T-helper 17 cell (primary cell): ENCODE measurements at places on chromosomes 13 and 19. TPM values are rescaled to one million over a fixed set of nuclear protein-coding genes. Genes with fewer than 3 reads are reported as not detected.
A peak's percentile ranks its signal among the peaks of the same experiment; 100 is the strongest.

DNA sequence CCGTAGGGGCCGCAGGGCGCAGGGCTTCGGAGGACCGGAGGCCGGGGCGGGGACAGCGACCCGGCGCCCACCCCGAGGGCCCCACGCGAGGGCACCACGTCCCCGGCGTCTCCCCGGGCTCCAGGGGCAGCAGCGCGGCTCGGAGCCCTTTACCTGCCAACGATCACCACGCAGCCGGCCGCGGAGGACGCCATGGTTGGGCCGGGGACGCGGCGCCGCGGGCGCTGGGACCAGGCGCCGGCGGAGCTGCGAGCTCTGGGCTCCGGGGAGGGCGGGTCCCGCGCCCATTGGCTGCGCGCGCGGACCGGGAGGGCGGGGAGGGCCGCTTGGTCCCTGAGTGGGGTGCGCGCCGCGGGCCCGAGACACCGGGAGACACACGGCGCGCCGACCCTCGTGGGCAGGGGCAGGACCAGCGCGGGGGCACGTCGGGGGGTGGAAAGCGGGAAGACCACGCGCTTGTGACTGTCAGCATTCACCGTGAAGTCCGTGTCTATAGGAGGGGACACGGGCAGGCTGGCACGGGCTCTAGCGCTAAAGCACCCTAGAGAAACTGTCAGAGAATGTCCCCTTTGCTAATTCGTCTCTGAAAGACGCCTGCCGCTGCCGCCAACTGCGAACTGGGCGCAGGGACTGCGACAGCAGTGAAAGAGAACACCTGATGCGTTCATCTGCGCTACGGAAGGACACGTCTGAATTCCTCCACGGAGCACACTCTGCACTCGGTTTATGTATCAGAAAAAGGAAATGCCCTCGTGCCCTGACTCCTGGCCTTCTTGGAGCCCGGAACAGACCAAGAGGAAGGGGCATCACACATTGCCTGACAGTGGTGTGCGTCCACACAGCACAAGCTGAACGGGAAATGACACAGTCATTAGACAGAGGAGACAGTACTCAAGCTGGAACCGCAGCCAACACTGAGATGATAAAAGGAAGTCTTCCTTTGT is at the start of gene CRYL1:
Gene CRYL1, minus strand, starts transcription at position 257 of the 944 bp plus-strand sequence. Its CDS starts 63 bp downstream, at position 194.
- peak within 1 kb of the TSS; percentile 92 for H3K27ac ChIP-seq
- H3K4me1 ChIP-seq: peaks cover 20% of the 10 kb centered on the region
- peaks cover 2% of the 10 kb centered on the region for H3K36me3 ChIP-seq
- no peaks in the 10 kb centered on the region for H3K27me3 ChIP-seq

- H3K27ac ChIP-seq: no peak overlapping the region
- no peak overlapping the region for H3K4me3 ChIP-seq
- no peaks in the 10 kb centered on the region for H3K27me3 ChIP-seq
- no peaks in the 10 kb centered on the region for H3K36me3 ChIP-seq
Observed at GRCh38 chr13:59790626-59791025, 373.1 kb downstream of the DIAPH3 start.

- no peaks in the 10 kb centered on the region for H3K27me3 ChIP-seq
- H3K4me1 ChIP-seq: peaks cover 54% of the 10 kb centered on the region
- peak overlapping the region; percentile 94 for H3K4me3 ChIP-seq
- H3K36me3 ChIP-seq: peaks cover 19% of the 10 kb centered on the region
- DNase-seq: peak; percentile 83
Observed at GRCh38 chr19:39411832-39412099, 703 bp upstream of the PLEKHG2 start.

- no peak for DNase-seq
- no peak overlapping the region for H3K27ac ChIP-seq
- H3K36me3 ChIP-seq: no peaks in the 10 kb centered on the region
- no peak overlapping the region for H3K4me3 ChIP-seq
- no peaks in the 10 kb centered on the region for H3K27me3 ChIP-seq
Observed at GRCh38 chr13:105848494-105848893, 687.0 kb downstream of the EFNB2 start.

DNA sequence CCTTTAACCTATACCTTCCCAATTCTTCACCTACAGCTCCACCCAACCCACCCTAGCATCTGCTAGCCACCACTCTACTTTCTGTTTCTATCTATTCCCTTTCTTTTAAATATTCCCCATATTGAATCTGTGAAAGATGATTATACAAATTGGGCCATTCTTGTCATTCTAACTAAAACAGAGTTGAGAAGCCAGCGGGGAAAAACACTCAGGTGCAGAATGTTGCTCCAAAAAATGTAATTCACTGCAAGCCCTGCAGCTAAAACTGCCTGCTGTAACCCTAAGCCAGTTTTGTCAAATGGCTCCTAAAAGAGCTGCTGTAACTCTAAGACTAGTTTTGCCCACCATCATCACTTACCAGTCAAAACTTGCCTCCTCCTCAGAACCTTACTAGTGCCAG is 1468.6 kb upstream of the MIR17HG start:
- no peak overlapping the region for H3K4me3 ChIP-seq
- no peak for DNase-seq
- H3K4me1 ChIP-seq: no peaks in the 10 kb centered on the region
- no peaks in the 10 kb centered on the region for H3K36me3 ChIP-seq
- no peak overlapping the region for H3K27ac ChIP-seq

- no peak for DNase-seq
- H3K36me3 ChIP-seq: peaks cover 3% of the 10 kb centered on the region
- peaks cover 13% of the 10 kb centered on the region for H3K4me1 ChIP-seq
- H3K27me3 ChIP-seq: peaks cover 30% of the 10 kb centered on the region
- no peak overlapping the region for H3K27ac ChIP-seq
- H3K4me3 ChIP-seq: no peak overlapping the region
Observed at GRCh38 chr19:39670998-39671397, 15.3 kb downstream of the LGALS16 start.

DNA sequence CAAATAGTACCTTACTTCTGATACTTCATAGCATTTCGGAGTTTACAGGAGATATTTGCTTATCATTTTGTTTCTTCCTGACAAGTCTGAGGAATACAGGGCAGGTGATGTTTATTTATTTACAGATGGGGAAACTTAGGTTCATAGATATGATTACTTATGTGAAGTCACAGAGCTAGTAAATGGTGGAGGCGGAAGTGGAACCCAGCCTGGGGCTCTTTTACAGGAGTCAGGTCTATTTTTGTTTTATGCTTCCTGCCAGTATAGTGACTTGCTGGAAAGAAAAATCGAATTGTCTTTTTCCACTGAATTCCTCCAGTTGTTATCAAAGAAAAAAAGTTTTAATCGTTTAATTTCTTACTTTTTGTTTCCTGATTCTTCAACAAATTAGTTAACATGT is 66.5 kb downstream of the DGKH start:
- peaks cover 3% of the 10 kb centered on the region for H3K36me3 ChIP-seq
- no peak overlapping the region for H3K4me3 ChIP-seq
- H3K4me1 ChIP-seq: peaks cover 16% of the 10 kb centered on the region
- H3K27me3 ChIP-seq: no peaks in the 10 kb centered on the region
- no peak for DNase-seq

DNA sequence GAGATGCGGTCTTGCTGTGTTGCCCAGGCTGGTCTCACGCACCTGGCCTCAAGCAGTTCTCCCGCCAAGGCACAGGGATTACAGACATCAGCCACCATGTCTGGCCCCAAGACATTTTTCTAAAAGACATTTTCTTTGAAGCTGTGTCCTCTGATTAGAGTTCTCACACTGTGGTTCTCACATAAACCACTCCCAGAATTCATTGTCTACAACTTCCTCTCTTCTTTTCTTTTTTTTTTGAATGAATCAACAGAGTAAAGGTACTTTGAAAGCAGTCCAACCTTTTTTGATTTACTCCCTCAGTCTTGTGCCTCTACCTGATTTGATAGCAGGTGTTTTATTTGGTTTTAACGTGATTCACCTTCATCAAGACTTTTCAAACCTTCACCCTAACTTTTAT is 14.3 kb upstream of the SHD start:
- H3K4me3 ChIP-seq: no peak overlapping the region
- H3K27ac ChIP-seq: peak overlapping the region; percentile 81
- no peak for DNase-seq
- H3K36me3 ChIP-seq: peaks cover 6% of the 10 kb centered on the region
- no peaks in the 10 kb centered on the region for H3K27me3 ChIP-seq

DNA sequence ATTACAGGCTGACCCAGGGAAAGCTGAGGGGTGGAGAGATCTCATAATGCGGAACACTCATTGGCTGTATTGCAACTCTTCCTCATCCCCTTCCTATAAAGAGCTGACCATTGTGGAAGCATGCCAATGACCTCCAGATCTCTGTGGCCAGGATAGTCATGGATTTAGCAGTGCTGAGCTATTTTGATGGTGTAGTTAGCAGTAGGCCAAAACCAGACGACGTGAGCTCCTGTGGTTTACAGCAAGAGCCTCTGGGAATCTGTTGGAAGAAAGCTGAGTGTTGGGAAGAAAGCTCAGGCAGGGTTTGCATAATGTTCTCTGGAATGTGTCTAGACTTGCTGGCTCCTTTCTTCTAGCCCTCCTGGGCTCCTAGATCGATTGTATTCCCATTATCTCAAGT is 187.5 kb upstream of the GPC6 start:
- H3K4me3 ChIP-seq: no peak overlapping the region
- no peak overlapping the region for H3K27ac ChIP-seq
- H3K27me3 ChIP-seq: no peaks in the 10 kb centered on the region
- H3K4me1 ChIP-seq: no peaks in the 10 kb centered on the region
- DNase-seq: no peak

- DNase-seq: no peak
- H3K36me3 ChIP-seq: no peaks in the 10 kb centered on the region
- H3K27me3 ChIP-seq: peaks cover 5% of the 10 kb centered on the region
- peaks cover 2% of the 10 kb centered on the region for H3K4me1 ChIP-seq
Observed at GRCh38 chr13:38700051-38700450, 13.2 kb downstream of the FREM2 start.

GRCh38 chr13:106505295-106505694 is 30.2 kb downstream of the EFNB2 start:
- no peak overlapping the region for H3K27ac ChIP-seq
- H3K27me3 ChIP-seq: peaks cover 49% of the 10 kb centered on the region
- DNase-seq: no peak
- H3K4me3 ChIP-seq: no peak overlapping the region
- H3K4me1 ChIP-seq: peaks cover 4% of the 10 kb centered on the region

GRCh38 chr19:1551068-1552040 is 16.8 kb downstream of the MEX3D start:
- no peak overlapping the region for H3K4me3 ChIP-seq
- DNase-seq: no peak
- H3K27ac ChIP-seq: no peak overlapping the region
- peaks cover under 1% of the 10 kb centered on the region for H3K4me1 ChIP-seq
- H3K36me3 ChIP-seq: peaks cover 4% of the 10 kb centered on the region
- H3K27me3 ChIP-seq: peaks cover 8% of the 10 kb centered on the region

GRCh38 chr13:72164811-72165210 is 297.8 kb upstream of the DACH1 start:
- H3K27ac ChIP-seq: no peak overlapping the region
- no peaks in the 10 kb centered on the region for H3K36me3 ChIP-seq
- DNase-seq: no peak
- H3K4me3 ChIP-seq: no peak overlapping the region
- no peaks in the 10 kb centered on the region for H3K4me1 ChIP-seq
- H3K27me3 ChIP-seq: no peaks in the 10 kb centered on the region

DNA sequence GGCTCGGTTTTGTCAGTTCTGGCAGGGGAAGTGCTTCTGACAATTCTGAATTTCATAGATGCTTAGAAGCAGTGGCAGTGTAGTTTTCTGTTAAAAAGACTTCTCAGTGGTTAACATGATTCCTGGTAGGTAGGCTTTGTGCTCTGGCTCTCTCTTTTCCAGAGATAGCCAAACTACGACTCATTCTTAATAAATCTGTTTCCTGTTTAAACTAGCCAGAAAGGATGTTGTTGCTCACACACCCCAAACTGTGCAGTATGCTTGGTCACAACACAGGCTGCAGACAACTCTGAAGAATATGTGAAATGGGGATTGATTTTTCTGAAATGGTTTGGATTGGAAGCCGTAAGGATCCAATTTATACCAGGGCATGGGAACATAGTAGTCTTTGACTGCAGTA is 711.5 kb downstream of the PCDH17 start:
- no peak for DNase-seq
- H3K36me3 ChIP-seq: no peaks in the 10 kb centered on the region
- no peaks in the 10 kb centered on the region for H3K27me3 ChIP-seq
- no peak overlapping the region for H3K27ac ChIP-seq
- H3K4me1 ChIP-seq: no peaks in the 10 kb centered on the region

GRCh38 chr19:3458229-3459088 is 21.9 kb downstream of the SMIM24 start:
- H3K4me3 ChIP-seq: no peak overlapping the region
- DNase-seq: no peak
- H3K36me3 ChIP-seq: peaks cover 3% of the 10 kb centered on the region
- no peaks in the 10 kb centered on the region for H3K27me3 ChIP-seq
- H3K27ac ChIP-seq: no peak overlapping the region
- peaks cover 3% of the 10 kb centered on the region for H3K4me1 ChIP-seq

GRCh38 chr19:30159636-30160035 is 212.5 kb upstream of the ZNF536 start:
- H3K4me1 ChIP-seq: no peaks in the 10 kb centered on the region
- no peaks in the 10 kb centered on the region for H3K36me3 ChIP-seq
- no peak overlapping the region for H3K4me3 ChIP-seq
- H3K27me3 ChIP-seq: peaks cover 10% of the 10 kb centered on the region
- no peak overlapping the region for H3K27ac ChIP-seq

DNA sequence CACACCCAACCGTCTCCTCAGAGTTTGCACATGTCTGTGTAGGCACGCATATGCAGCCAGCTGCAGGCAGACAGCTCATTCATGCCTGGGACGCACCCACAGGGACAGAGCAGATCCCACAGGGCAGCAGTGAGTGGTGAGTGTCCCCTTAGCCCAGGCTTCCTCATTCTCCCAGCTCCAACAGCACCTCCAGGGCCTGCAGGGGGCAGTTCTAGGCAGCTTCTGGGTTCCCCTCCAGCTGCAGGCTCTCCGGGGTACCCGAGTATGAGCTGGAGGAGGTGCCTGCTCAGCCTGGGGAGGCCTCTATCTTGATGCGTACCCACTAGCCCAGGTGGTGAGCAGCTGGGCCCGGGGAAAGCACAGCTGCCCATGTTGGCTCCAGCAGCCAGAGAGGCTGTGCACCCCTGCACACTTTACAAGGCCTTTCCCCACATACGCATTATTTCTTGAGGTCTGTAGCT is 1.3 kb upstream of the SHANK1 start:
- peaks cover 6% of the 10 kb centered on the region for H3K36me3 ChIP-seq
- H3K4me1 ChIP-seq: peaks cover 13% of the 10 kb centered on the region

The GTPBP3 gene
- total RNA-seq: 33.3 TPM

The CRX gene
- total RNA-seq: not detected

The ACP7 gene
- not detected for total RNA-seq

The CEACAM1 gene
- total RNA-seq: 10.0 TPM

The OVOL3 gene
- not detected for total RNA-seq

The DCLK1 gene
- not detected for total RNA-seq

The ICAM5 gene
- 0.10 TPM for total RNA-seq

The SOHLH2 gene
- not detected for total RNA-seq

The ALKBH7 gene
- 44.1 TPM for total RNA-seq
